EH (cell line): ENCODE measurements at places on chromosomes 3 and 15.

GRCh38 chr15:38652998-38653397 is 88.4 kb upstream of the RASGRP1 start:
- no peak for DNase-seq

DNA sequence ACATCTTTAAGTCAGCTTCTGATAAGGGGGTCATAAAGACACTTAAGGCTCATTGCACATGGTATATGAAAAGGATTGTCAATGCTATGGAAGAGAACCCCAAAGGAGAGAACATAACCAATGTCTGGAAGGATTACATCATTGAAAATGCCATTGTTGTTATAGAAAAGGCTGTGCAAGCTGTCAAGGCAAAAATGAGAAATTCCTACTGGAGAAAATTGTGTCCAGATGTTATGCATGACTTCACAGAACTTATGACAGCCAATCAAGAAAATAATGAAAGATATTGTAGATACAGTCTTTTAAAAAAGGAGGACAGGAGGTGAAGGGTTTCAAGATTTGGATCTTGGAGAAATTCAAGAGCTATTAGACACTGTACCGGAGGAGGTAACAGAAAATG is 96.3 kb upstream of the MBNL1 start:
- peak; percentile 29 for DNase-seq

DNA sequence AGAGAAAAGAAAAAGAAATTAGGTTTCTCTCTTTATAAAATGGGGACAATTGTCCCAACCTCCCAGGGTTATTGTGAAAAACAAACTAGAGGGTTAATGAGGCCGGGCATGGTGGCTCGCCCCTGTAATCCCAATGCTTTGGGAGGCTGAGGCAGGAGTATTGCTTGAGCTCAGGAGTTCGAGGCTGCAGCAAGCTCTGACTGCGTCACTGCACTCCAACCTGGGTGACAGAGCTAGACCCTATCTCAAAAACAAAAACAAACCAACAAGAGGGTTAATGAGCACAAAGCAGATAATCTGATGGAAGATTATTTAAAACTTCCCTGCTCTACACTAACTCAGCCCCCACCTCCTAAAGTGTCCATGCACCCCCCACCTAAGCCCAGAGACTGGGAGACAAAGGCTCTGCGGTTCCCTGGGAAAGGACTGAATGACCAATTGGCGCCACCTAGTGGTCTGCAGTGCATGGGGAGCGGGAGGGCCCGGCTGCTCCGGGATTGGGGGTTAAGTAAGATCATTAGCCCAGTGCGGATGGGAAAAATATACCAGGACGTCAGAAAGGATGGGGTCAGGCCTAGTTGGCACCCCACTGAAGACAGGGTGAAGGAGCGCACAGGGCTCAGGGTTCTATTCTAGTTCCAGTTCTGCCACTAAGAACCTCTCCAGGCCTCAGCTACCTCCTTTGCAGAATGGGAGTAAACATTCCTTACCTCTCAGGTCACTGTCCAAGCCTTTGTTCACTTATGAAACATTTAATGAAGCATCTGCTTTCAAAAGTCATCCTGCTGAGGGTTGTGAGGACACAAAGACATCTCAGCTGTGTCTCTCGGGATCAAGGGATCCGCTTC is 15.6 kb downstream of the PIF1 start:
- DNase-seq: peak; percentile 73

DNA sequence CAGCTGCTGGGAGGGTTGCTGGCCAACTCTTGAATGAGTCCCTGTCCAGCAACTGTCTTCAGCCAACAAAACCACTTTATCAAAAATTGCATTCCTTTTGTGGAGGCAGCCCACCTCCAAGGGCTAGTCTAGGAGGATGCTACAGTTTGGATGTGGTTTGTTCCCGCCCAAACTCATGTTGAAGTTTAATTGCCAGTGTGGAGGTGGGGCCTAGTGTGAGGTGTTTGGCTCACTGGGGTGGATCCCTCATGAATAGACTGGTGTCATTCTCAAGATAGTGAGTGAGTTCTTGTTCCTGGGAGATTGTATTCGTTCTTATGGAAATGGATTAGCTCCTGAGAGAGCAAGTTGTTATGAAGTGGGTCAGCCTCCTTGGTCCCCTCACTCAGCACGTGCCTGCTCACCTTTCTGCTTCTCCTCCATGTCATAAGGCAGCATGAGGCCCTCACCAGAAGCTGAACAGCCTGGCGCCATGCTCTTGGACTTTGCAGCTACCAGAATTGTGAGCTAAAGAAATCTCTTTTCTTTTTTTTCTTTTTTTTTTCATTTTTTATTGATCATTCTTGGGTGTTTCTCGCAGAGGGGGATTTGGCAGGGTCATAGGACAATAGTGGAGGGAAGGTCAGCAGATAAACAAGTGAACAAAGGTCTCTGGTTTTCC is 4.2 kb upstream of the RFC4 start:
- DNase-seq: no peak

- DNase-seq: peak; percentile 65
Measured at GRCh38 chr15:88894819-88895767, at the start of gene HAPLN3. Gene HAPLN3 (minus strand): TSS chr15:88895544. CDS start chr15:88887298, 8,246 bp downstream.

DNA sequence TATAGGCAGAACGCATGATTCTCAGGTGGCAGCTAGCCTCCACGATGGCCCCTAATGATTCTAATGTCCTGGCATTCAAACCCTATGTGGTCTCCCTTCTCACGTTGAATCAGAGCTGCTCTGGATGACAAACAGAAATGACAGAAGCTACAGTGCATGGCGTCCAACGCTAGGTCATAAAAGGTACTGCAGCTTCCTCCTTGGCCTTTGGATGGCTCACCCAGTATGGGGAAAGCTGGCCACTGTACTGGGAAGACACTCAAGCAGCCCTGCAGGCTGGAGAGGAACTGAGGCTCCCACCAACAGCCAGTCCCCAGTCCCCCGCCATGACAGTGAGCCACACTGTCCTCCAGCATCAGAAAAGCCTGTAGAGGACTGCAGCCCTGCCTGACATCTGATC is 286.3 kb downstream of the FAM43A start:
- DNase-seq: no peak

DNA sequence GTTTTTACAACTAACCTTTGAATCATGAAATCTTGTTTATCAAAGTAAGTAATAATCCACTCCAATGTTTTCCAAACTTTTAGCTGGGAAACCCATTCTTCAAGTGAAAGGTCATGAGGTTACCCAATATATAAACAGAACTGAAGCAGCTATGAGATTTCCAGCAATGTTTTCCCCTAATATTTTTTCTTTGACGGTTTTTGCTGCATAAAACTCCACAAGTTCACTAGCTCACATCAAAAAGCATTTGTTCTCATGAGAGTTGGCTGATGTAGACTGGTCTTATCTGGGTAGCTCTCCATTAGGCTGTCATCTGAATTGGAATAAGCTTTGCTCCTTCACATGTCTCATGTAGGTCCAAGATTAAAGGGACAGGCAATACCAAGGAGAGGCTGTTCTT is 241.2 kb upstream of the LRRC3B start:
- DNase-seq: no peak

DNA sequence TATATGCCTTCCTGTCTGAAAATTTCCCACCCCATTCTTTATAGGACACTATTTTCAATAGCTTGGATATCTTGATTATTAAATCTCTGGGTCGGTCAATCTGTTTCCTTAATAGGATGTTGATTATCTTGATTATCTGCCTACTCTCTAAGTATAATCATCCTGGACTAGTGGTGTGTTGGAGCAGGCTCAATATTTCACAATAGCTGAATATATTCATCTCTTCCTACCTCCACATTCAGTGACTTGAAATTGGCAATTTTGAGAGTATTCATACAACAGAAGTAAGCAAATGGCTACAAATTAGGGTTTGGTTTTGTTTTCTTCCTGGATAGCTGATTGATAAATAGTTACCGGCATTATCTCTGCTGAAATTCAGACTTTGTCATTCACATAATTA is 1162.6 kb downstream of the ROBO1 start:
- DNase-seq: no peak

- DNase-seq: peak; percentile 86
Measured at GRCh38 chr3:193134856-193135255, 106.2 kb upstream of the PLAAT1 start.

GRCh38 chr3:14481646-14482036 is 58.5 kb downstream of the GRIP2 start:
- no peak for DNase-seq

DNA sequence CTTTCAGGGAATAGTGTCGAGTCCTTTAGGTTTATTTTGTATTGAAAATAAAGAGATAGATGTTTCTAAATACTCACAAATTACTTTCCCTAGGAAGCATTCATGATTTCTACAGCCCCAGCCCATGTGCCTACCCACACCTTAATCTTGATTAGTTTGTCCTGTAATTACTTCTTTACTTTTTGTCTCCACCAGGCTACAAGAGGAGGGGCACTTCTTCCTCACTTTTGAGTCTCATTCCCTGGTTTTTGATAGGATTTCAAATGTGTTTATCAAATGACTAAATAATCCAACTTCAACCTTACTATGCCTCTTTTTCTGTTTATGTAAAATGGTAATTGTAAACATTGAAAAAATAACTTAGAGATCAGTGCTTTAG is 1.8 kb downstream of the PXK start:
- DNase-seq: no peak

DNA sequence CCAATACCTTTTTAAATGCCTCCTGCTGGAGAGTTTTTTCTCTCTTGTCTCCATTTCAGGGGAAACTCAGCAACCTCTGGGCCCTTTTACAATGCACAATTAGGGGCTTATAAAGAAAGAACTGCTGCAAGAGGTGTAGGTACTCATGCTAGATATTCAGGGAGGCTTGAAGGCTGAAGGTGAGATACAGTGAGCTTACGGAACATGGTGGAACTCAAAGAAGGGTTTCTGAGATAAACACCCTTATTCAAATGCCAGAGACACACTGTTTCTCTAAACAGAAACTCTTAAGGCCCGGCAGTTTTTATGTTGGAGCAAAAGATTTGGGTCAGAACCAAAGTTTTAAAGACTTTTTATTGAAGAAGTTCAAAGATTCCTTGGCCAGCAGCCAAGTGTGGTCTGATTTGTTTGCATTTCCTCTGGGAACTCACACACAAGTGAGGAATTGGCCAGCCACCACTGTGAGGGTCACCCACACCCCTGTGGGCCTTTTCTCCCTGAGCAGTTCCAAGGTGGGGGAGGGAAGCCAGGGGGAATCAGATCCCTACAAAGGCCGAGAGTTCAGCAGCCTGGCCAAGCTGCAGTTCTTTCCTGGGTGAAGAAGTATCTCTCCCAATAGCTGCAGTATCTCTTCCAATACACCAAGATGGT is 47.8 kb downstream of the TNFAIP8L3 start:
- peak; percentile 66 for DNase-seq

GRCh38 chr3:74167926-74168325 is 446.5 kb downstream of the CNTN3 start:
- no peak for DNase-seq

DNA sequence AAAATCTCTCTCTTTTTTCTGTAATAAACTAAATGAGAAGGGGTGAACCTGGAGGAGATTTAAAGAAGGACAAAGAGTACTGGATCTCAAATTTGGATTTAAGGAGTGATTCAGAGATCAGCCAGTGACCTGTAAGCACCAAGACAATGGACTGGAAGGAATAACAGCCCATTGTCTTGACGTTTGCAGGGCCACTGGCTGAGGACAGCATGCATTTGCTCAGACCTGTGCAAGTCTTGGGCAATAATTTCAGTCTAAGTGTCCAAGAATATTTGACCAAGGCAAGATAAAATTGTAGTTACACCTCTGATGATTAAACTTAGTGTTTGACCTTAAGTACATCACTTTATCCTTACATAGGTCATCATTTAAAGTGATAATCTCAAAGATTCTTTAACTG is 55.8 kb upstream of the OSTN start:
- no peak for DNase-seq

GRCh38 chr15:40102897-40103858 is 5.5 kb downstream of the BMF start:
- DNase-seq: peak; percentile 85
